Endodermal cell (in vitro differentiated cells): ENCODE measurements at places on chromosomes 11 and 22.

- no peak for DNase-seq
These were observed 304.8 kb upstream of the DDI1 start for GRCh38 chr11:103731670-103732069.

DNA sequence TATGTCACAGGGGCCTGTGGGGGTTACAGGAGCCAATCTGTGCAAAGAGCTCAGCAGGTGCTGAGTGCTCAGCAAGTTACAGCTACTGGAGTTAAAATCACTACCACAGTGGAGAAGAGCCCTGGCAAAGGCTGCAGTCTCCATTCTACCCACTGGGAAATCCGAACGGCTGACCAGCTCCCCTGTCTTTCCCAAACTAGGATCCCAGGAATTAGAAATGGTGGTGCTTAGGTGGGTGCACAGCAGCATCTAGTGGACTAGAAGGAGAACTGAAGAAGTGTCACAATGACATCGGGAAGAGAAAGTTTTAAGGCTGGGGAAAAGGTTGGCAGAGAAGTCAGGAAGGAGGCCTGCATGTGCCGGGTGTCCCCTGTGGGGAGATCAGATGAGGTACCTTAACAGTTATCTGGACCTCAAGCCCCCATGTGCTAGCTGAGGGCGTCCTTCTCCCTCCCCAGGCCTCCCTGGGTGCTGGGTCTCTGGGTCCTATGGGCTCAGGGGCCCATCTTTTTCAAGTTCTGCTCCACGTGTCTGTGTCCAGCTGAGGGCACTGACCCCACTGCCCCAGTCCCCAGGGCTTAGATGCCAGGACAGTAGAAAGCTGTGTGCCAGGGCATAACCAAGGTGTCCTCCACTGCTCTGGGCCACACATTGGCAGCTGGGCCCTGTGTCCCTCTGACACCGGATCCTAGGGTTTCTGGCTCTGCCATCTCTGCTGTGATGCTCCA lies 1.9 kb downstream of the PIWIL3 start:
- DNase-seq: peak; percentile 87

DNA sequence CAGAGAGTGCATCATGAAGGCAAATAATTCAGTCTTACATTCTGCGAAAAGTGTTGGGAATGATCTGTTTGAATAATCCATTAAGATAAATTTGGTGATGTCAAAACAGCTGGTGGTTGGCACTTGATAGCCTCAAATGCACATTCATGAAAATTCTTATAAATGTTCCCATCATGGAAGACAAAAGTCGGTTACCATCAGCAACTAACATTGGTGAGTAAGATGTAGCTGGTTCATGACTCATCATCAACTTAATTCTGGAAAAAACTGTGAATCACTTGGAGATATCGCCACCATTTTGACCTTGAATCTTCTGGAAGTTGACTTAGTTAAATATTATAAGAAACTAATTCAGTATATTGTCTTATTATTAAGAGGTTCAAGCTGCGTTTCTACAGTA lies 11.2 kb downstream of the CRYBB1 start:
- DNase-seq: no peak

DNA sequence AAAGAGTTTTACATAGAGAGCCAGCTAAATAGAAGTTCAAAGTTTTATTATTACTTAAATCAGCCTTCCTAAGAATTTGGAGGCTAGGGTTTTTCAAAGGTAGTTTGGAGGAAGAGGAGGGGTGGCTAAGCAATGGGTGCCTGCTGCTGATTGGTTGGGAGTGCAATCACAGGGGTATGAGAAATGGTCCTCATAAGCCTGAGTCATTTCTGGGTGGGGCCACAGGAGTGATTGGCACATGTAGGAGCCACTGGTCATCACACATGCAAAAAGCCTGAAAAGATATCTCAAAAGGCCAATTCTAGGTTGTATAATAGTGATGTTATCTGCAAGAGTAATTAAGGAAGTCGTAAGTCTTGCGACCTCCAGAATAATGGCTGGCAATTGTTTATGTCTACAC lies 12.9 kb downstream of the OR51L1 start:
- DNase-seq: no peak

- DNase-seq: no peak
These were observed 343.8 kb upstream of the ANO3 start for GRCh38 chr11:25988178-25988577.

- DNase-seq: peak; percentile 59
These were observed 273.5 kb downstream of the ST3GAL4 start for GRCh38 chr11:126628790-126629621.

DNA sequence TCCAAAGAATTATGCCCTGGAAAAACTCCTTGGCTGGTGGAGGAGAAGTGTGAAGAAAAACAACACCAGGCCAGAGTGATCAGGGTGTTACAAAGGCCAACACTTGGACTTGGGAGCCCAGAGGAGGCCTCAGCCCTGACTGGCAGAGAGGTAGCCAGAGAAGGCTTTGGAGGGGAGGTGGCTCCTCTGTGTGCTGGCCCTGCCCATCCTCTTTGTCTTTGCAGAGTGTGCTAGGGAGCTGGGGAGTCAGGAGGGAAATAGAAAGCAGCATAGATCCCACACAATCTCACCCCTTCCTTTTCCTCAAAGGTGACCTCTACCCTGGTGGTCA lies 12.0 kb upstream of the P2RY6 start:
- DNase-seq: peak; percentile 29

DNA sequence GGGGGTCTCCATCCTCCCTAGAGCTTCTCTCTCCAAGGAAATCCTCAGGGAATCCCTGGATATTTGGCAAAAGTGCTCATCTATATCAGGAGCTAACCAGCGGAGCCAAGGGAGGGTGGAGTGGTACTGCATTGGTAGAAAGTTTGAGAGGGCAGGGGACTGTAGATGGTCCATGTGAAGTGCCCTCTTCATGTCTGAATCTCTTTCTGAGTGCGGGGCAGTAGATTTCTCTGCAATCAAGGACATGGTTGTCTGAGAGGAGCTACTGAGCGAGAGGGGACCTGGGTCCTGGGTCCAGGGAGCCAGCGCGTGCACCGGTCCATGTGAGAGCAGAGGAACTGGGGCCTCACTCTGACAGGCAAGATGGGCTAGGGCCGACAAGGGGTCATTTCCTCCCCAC lies 701 bp downstream of the DIXDC1 start:
- no peak for DNase-seq

DNA sequence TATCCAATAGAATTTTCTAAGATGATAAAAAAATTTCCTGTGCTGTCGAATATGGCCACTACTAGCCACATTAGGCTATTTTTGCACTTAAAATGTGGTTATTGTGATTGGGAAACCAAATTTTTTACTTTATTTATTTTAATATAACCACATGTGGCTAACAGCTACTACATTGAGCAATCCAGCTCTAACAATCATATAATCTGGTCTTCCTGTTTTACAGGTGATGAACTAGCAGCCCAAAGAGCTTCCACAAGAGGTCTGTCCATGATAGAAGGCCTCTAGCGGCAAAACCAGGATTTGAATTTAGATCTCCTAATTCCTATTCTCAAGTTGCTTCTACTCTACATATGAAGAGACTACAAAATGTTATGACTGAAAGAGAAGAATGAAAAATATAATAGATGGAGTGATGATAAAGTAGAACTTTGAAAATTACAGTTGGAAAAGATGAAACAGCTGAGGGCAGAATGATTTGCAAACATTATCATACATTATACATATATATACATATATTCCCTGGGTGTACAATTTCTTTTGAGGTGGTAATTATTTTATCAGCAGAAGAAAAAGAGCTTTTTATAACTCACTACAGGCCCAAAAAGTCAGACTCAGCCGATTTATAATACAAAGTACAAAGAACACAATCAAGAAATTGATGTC lies 363.5 kb upstream of the PITPNB start:
- no peak for DNase-seq

DNA sequence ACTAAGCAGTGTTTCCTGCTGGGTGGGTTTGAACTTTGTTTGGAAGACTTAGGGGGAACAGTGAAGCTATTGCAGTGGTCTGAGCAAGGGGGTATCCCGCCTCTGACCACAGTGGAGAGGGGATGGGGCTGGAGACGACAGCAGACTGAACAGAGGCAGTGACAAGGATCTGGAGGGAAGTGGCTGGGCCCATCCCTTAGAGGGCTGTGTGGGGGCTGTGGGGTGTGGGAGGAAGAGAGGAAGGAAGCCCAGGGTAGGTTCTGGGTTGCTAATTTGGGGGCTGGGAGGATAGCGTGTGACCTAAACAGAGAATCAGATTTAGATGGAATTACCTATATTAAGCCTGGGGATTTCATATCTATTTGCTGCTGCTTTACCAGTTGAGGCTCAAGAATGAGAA lies 70.7 kb downstream of the BMAL1 start:
- no peak for DNase-seq

- DNase-seq: no peak
These were observed 58.0 kb downstream of the KCNJ1 start for GRCh38 chr11:128809128-128809527.
